ENCODE measurements at places on chromosomes 2 and 18. TPM values are rescaled to one million over a fixed set of nuclear protein-coding genes. Genes with fewer than 3 reads are reported as not detected.

Gene MAP3K19
- total RNA-seq: not detected

Gene ABCG5
- total RNA-seq: not detected

Gene SPDYA
- 6.5 TPM for total RNA-seq

Gene IHH
- total RNA-seq: not detected

Gene SRD5A2
- not detected for total RNA-seq

Gene KLHL14
- not detected for total RNA-seq

Gene RHOB
- total RNA-seq: 82.0 TPM

Gene OLA1
- total RNA-seq: 31.9 TPM

Gene ST8SIA3
- 0.08 TPM for total RNA-seq

Gene COA5
- 15.0 TPM for total RNA-seq

Gene GAL3ST2
- total RNA-seq: 0.25 TPM

Gene IKZF2
- 11.3 TPM for total RNA-seq
